ENCODE measurements at places on chromosomes 5 and 9.
A peak's percentile ranks its signal among the peaks of the same experiment; 100 is the strongest.

DNA sequence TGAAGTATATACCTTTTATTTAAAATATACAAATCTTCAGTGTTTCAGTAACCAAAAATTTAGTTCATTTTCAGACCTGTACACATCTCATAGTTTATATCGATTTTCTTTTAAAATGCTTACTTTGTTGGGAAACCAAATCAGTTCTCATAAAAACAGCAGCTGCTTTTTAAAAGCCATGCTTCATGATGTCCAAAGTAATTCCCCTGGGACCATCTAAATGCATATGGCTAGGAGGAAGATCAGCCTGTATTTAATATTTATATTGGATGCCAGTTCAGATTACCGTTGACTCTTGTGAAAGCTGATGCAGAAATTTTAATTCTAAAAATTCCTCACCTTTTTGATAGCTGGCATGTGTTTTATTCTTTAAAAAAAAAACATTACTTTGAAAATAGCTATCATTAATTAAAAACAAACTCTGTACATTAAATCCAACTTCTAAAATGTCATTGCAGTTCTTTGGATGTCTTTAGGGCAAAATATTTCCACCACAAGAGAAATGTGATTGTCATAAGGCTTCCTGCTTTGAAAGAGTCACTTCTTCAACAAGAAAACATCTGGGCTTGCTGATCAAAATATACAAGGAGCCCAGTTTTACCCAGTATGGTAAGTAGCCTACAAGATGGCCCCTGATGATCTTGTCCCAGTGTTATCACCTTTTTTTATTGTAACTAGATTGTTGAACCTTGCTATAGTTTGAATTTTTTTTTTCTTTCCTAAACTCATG lies 1242.9 kb upstream of the CDH6 start:
- DNase-seq: no peak

GRCh38 chr5:61386045-61386800 lies 54.2 kb downstream of the ZSWIM6 start:
- no peak for DNase-seq

DNA sequence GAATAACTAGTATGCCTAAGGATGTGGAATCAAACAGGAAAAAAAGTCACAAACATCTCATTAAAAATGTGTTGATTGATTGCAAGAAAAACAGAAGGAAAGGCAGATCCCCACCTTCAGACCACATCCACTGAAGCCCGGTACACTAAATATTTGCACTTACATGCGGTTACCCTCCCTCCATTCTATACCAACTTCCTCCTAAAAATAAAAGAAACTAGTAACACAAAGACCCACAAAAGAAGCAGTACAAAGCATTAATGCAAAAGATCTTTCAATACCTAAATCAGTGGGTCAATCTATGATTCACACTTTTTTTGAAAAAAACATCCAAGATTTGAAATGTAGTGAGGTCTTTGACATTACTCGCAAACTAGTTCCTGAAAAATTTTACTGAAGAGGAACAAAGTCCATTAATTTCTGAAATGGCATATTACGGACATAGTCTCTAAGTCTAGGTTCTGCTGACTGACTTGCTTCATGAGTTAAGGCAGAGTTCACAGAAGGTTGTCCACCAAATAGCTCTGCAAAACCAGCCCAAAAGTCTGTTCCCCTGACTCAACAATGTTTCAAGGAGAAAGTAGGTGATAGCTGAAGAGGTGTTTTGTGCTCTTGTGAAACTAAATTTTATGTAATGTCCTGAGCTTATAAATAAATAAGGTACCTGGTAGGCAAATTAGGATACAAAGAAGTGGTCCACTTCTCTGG lies 100.7 kb downstream of the PAM start:
- no peak for DNase-seq

DNA sequence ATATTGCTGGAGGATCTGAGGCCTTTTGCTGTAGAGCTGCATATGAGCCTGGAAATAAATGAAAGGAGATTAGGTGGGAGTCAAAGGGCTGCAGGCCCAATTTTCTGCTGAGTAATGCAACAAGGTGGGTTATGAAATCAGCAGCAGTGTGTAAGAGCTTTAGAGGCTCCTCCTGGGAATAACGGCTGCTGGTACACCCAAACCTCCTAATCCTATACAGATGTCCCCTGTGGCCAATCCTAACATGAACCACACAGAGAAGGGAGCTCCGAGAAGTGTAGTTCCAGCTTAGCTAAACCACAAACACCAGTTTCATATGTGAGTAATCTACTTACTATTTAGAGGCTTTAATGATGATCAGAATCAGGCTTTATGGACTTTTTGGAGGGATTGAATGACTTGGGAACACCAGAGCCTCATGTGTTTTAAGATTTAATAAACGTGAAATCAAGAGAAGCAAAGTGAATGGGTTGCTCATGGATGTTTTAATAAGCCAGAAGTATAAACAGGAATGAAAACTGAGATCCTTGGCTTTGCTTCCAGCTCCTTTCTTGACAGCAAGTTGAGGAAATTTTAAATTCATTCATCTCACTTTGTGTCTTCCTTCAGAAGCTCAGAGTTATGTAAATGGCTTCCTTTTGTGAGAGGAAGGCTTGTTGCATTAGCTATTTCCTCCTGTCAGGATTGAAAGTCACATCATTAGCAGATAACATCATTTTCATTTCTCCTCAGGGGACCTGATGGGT lies 437.5 kb downstream of the TMEM232 start:
- no peak for DNase-seq

GRCh38 chr9:100426530-100427365 lies at the start of gene MSANTD3:
TSS of gene MSANTD3 (plus strand) at chr9:100427143. CDS start at chr9:100441939, 14,796 bp downstream.
- DNase-seq: peak; percentile 71

- DNase-seq: no peak
Measured at GRCh38 chr9:93008457-93008856, 50.0 kb upstream of the SUSD3 start.

DNA sequence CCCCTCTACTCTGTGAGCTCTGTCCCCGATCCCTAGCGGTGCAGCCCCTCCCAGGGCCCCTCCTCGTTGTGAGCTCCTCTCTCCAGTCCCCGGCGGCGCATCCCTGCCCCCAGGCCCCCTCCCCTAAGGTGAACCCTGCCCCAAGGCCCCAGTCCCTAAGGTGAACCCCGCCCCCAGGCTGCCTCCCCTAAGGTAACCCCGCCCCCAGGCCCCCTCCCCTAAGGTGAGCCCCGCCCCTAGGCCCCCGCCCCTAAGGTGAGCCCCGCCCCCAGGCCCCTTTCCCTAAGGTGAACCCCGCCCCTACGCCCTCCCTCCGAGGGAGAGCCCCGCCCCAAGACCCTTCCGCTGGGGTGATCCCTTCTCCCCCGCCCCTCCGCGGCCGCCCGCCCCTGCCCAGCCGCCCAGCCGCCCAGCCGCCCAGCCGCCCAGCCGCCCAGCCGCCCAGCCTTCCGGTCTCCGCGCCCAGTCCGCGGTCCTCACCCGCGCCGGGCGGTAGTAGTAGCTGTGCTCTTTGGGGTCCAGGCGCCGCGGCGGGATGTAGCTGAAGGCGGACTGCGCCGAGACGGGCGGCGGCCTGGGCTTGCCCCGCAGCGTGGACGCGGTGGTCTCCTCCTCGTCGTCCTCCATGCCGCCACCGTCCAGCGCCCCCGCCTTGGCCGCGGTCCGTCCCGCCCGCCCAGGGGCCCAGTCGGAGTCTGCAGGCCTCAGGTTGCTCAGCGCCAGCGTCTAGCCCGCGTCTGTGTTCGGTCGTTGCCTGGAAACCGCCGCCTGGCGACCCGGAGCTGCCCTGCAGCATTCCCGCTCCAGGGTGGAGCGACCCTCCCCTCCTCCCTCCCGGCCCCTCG lies at the start of gene CFAP90:
Gene CFAP90 (minus strand): TSS at position 739 of the 845 bp plus-strand sequence. CDS start 112 bp downstream, at position 627.
- DNase-seq: peak; percentile 65

GRCh38 chr5:82205005-82205404 lies 73.1 kb downstream of the RPS23 start:
- DNase-seq: no peak

DNA sequence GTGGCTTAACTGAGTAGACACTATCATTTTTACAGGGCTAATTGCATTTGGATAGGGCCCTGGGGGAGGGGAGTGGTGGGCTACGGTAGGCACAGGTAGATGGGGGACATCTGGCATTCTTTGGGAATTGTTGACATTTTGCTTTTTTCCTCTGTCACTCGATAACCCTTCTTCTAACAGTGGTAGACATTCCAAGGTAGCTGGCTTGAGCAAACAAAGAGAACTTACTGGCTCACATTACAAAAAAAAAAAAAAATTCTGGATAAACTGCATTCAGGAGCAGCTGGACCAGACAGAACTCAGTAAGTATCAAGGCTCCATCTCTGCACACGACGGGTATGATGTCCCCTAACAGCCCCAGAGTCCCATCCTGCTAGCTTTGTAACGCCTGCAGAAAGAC lies 585.2 kb downstream of the ZNF608 start:
- DNase-seq: no peak

DNA sequence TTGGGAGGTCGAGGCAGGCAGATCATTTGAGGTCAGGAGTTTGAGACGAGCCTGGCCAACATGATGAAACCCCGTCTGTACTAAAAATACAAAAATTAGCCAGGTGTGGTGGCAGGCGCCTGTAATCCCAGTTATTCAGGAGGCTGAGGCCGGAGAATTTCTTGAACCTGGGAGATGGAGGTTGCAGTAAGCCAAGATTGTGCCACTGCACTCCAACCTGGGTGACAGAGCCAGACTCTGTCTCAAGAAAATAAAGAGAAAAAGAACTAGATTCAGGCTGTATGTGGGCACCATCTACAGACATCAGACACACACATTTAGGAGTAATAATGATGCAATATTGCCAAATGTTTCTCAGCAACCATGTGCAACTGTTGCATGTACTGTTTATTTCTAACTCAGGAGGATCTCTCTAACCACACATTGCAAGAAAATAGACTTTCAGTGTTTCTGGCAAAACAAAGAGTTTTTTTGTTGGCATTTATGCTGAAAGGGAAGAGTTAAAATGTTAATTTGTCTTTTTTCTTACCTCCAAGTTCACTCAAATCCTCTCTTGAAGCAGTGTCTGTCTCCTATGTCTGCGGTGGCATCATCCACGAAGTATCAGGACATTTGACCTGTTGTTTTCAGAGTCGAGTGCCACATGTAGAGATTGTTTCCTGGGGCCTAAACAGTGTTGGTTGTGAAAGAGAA lies 5.1 kb upstream of the ORM1 start:
- no peak for DNase-seq

- no peak for DNase-seq
Measured at GRCh38 chr9:18985464-18985951, 47.5 kb downstream of the SAXO1 start.

DNA sequence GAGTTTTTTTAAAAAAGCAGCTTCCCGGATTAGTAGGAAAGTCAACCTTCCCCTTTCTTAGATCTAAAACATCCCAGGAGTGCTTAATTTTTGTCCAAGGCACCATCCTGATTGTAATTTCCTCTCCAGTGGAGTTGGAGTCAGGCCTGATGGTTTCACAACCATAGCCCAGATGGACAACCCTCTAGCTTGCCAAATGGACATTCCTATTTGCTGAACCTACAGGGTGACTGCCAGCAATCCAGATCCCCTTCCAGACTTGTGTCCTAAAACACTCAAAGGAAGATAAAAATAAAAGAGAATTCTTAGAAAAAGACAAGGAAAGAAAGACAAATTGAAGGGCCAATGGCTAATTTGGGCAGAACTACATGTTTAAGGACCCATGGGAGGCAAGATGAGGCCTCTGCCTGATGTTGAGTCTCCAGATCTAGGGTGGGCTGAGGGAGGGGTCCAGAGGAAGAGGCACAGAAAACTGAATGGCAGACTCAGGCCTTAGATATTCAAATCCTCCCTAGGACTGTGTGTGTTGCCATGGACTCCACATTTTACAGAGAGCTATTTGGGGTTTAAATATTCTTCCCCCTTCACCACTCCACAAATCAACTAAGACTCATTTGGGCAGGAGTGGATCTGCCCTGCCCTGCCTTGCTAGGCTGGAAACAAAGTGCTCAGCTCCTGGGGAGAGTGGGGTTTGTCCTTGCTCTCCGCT lies 38.5 kb upstream of the SLC44A1 start:
- no peak for DNase-seq

DNA sequence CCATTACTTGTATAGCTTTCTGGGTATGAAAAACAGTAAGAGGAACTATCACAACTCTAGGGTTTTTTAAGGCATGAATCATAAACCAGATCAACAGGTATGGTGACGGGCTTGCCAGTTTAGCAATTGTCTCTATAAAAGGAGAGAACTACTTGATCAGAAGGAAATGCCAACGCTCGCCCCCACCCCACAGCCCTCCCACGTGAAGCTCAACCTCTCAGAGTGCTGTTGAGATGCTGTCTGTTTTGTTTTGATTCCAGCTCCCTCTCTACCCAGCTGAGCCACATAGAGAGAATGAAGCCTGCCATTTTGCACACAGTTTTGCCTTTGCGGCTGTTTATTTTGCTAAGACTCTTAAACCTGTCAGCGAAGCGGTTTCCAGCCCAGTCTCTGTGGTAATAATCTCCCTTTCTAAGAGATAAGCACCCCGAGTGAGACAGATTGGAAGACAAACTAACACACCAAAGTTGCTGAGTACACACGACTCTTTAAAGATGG lies 257.9 kb upstream of the ANKRD55 start:
- peak; percentile 82 for DNase-seq

DNA sequence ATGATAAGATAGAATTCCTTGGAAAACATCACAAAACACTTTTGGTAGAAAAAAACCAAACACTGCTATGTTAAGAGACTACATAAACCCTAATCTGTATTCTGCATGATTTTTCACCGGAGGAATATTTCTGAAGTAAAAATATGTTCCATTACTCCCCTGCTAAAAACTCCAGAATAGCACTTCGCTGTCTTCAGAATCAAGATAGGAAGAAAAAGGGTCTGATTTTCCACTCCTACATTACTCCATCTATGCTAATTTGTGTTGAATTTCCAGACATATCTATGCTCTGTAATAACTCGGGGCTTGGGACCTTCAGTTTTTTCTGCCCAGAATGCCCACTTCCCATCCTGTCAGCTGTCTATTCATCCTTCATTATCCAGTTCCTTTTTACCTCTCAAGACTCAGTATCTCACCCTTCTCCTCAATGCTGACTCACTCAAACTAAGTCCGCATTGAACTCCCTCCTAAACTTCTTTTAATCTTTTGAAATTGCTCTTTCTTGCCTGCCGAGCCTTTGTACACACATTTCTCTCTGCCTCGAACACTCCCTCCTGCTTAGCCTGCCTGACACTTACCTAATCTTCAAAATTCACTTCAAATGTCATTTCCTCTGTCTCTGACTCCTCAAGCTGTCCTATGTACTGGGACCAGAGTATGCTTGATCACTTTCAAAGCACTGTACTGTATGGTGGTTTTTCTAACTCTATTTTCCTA lies 171.0 kb downstream of the ARRDC3 start:
- DNase-seq: no peak

- no peak for DNase-seq
Measured at GRCh38 chr5:14032918-14033317, 88.4 kb upstream of the DNAH5 start.

GRCh38 chr9:10080012-10080411 lies 532.8 kb downstream of the PTPRD start:
- no peak for DNase-seq

DNA sequence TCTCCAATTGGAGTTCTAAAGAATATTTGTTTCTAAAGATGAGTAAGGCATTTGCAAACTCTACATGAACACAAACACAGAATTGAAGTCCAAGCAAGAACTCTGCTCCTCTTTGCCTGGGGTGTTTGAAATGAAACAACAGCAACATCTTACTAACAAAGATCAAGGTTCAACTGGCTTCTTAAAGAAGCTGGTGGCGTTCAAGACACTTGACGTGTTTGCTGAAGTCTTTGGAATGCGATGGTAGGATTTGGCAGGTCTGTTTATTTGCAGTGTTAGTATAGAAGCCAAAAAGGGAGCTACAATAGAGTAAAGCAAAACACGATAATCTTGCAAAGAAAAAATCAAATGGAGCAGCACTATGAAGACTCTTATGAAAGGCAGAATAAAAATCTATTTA lies 94.9 kb downstream of the BASP1 start:
- DNase-seq: no peak
